ENCODE measurements at places on chromosomes 13 and 19.

DNA sequence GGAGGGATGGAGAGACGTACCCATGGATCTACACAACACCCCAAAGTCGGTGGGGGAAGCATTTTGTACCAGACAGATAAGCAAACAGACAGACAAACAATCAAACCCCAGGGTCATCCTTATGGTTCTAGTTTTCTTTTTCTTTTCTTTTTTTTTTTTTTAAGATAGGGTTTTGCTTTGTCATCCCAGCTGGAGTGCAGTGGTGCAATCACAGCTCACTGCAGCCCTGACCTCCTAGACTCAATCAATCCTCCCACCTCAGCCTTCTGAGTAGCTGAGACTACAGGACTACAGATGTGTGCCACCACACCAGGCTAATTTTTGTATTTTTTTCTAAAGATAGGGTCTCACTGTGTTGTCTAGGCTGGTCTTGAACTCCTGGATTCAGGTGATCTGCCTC, 17.9 kb upstream of the FBL start:
- DNase-seq: no peak

DNA sequence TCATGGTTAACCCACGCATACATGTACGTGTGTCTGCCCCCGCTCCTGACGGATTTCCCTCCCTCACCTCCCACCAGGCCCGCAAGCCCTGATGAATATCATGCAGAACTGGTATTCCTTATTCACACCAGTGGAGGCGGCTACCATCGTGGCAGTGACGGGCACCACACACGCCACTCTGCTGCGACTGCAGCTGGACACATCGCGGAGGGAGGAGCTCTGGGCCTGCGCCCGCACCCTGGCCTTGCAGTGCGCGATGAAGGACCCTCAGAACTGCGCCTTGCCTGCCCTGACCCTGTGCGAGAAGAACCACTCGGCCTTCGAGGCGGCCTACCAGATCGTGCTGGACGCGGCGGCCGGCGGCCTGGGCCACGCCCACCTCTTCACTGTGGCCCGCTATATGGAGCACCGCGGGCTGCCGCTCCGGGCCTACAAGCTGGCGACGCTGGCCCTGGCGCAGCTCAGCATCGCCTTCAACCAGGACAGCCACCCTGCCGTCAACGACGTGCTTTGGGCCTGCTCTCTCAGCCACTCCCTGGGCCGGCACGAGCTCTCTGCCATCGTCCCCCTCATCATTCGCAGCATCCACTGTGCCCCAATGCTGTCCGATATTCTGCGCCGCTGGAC, 35.0 kb downstream of the ZSWIM4 start:
- DNase-seq: no peak

DNA sequence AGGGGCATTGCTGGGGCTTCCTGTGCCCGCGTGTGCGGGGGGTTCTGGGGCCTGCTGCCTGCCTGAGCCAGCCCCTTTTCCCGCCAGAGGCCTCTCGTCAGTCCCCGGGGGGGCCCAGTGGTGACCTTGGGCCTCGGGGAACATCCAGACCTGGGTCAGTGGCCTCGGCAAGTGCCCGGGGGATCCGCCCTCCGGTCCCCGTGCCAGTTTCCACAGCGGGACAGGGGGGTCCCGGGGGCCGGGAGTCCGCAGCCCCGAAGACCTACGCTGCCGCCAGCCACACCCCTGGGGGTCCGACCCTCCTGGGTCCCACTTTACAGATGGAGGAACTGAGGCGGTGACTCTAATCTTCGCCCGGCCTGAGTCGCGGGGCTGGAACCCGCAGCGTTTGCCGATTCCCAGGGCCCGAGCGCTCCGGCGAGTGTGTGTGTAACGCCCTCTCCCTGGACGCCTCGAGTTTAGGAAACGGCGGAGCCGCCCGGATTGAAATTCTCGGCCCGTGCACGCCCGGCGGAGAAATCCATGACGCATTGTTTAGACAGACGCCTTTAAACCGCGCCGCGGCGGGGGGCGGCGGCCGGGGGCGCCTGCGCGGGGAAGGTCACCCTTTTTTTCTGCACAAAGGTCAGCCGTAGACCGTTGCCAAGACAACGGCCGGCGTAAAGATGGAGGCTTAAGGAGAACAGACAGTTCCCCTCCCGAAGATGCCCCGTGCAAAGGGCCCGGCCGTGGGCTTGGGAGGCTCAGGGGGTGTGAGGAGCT, 39.3 kb downstream of the EFNA2 start:
- DNase-seq: no peak

GRCh38 chr13:78650717-78651083, 8.3 kb downstream of the OBI1 start:
- no peak for DNase-seq

GRCh38 chr19:3548606-3549005, 8.8 kb downstream of the MFSD12 start:
- DNase-seq: no peak

- no peak for DNase-seq
Measured at GRCh38 chr19:656751-657559, 6.1 kb downstream of the RNF126 start.

GRCh38 chr19:48970923-48971395, 5.8 kb downstream of the FTL start:
- DNase-seq: peak; percentile 80

DNA sequence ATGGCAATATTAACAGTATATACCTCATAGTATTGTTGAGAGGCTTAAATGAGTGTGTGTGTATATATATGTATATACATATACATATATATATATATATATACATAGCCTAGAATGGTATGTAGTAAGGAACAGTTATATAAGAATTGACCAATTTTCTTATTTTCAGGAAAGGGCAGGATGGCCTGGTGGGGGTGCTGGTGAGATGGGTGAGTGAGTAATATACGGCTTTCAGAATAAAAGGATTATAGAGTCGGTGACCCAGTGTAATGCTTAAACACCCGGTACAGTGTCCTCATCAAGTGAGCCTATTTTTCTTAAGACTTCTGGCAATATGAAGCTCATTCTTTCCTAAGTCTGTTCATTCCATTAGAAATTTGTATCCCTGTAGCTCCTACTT, 11.7 kb upstream of the FAM216B start:
- no peak for DNase-seq

- DNase-seq: no peak
Measured at GRCh38 chr13:98300956-98301641, 124.0 kb upstream of the RNF113B start.

DNA sequence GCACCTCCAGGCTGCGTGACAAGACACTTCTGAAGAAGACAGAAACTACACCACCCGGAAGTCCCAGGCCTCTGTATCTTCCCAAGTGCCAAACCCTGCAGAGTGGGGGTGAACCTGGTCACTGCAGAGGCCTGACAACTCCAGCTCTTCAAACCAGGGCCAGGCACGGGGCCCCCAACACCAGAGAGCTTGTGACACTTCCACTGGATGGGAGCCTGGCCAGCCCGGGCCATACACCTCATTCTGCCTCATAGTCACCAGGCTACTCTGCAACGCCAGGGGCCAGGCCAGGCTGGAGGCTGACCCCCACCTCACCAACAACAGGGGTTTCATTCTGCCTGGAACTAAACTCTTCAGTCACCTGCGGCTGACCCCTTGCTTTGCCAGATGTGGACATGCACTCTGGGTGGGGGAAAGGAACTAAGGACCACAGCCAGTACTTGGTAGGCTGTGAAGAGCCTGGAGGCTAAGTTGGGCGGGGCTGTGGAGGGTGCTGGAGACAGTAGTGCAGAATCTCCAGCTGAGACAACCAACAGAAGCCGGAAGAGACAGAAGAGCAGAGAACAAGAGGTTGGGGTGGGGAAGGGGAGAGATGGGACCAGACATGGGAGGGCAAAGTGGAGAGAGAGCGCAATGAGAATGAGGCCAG, 23.0 kb downstream of the TUBA3C start:
- no peak for DNase-seq

DNA sequence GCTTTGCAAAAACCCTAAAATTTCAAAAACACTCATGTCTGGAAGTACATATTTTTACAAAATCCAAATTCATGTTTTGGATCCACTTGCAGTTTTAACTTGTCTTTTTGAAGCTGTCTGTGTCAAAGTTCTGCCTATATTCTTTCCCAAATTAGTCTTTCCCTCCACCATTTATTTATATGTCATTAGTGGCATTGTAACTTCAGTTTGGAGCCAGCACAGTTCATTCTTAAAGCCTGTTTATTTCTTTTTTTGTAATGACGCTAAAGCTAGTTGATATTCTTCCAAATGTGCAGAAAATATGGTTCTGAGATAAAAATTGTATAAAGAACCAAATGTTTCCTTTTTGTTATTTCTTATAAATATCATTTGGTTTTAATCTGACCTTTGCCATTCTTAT, 2039.3 kb downstream of the OLFM4 start:
- no peak for DNase-seq

GRCh38 chr19:14433554-14434501, 722 bp downstream of the PKN1 start:
- peak; percentile 48 for DNase-seq

- no peak for DNase-seq
Measured at GRCh38 chr13:68261105-68261504, 1031.0 kb upstream of the PCDH9 start.

- DNase-seq: peak; percentile 91
Measured at GRCh38 chr19:18023622-18024251, 15.8 kb downstream of the ARRDC2 start.

DNA sequence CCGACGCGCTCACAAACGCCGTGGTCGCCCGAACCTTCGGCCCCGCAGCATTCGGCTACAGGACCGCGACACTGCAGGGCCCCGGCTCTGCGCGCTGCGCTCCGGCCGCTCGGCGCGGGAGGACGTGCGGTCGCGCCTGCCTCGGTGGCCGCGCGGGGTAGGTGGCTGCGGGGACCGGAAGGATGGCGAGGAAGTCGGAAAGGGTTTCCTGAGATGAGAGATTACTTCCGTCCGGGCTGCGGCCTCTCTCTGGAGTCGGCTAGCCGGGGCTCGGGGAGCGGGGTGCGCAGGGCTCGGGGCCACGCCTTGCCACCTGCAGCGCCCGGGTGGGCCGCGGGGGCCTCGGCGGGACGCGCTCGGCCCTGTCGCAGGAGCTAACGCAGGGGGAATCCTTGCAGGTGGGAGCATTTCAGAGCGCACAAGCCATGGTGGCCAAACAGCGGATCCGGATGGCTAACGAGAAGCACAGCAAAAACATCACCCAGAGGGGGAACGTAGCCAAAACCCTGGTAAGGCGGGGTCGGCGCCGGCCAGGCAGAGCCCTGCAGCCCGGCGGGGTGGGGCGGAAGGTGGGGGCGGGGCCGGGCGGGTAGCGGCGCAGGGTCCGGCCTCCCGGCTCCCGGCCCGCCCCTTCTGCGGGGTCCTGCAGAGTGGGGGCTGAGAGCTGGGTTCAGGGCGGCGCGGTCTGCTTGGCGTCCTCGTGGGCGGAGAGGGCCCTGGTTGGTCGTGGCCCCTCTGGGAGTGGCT, at the start of gene SERP2:
TSS of gene SERP2 (plus strand) at position 224 of the 747 bp plus-strand sequence. CDS start at position 426, 202 bp downstream.
- no peak for DNase-seq

GRCh38 chr19:55913643-55914268, 18.4 kb downstream of the NLRP13 start:
- peak; percentile 7 for DNase-seq

DNA sequence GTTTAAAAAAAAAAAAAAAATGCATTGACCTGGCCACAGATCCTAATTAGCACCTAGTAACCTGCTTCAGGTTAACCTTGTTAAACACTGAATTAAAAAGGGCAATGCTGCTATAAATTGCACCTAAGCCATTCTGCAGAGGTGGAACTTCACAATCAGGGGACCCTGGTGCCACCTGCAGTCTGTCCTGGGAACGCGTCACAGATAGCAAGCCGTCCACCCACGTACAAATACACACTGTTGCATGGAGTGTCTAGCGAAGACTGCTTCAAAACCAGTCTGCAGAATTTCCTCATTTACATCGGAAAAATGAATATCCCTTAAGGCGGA, 169.3 kb downstream of the COL4A1 start:
- DNase-seq: peak; percentile 57

DNA sequence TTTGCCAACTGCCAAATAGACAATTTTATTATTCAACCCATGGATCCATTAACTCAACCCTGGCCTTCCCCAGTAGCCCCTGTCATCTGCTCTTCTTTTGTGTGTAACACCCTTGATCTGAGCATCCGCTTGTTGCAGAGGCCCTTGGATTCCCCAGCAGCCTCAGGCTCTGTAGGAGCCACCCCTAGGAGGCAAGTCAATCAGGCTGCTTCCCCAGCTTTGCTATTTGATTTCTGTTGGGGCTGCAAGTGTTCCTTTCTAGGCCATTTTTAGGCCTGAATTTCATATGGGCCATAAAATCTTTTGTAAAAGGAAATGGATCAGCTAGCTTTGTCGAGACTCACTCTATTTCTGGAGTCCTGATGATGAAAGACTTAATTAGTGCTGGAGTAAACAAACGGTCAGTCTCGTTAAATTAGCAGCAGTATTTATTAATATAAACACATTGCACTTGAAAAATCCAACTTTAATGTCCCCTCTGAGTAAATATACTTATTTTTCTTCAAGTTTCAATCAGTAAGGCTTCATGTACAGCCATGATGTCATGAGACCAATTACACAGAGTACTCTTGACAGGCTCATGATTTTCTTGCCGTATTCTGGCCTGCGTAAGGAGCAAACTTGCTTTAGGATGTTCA, 105.3 kb downstream of the RGCC start:
- no peak for DNase-seq

- DNase-seq: no peak
Measured at GRCh38 chr19:33868788-33869412, 72.2 kb downstream of the KCTD15 start.

DNA sequence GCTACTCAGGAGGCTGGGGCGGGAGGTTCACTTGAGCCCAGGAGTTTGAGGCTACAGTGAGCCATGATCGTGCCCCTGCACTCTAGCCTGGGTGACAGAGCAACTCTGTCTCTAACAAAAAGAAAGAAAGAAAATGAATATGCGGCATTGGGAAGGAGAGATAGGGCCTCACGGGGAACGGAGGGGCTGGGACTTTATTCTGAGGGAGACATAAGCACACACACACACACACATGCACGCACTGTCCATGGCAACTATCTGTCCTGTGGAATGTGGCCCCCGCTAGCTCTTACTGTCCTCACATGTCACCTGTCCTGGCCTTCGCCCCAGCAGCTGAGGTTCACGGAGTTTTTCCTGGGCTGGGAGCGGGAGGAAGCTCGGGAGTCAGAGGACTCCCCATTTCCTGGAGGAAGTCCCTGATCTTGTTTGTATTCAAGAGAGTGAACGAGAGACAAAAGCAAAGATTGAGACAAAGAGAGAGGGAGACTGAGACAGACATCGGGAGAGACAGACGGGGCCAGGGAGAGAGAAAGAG, 654 bp downstream of the STAP2 start:
- no peak for DNase-seq

DNA sequence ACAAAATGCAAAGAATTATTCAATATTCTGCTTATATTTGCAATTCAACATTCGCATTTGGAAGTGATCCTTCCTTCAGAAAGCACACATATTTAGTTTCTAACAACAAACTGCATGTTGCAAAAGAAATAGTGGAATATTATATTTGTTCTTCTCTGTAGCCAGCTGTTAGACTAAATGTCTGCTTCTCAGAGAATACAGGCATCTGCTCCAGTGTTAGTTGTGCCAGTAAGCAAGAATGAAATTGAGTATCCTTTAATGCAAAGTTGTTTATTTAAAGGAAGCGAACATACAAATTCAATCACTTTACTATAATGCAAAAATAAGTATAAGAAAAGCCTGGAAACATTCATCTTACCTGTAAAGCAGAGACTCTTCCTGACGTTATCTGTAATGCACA, 663 bp downstream of the SLITRK6 start:
- no peak for DNase-seq

All from DND-41 (cell line).